ENCODE measurements at places on chromosomes 3 and 15. TPM values are rescaled to one million over a fixed set of nuclear protein-coding genes. Genes with fewer than 3 reads are reported as not detected.

- DNase-seq = no peak
Measured at GRCh38 chr15:98976500-98976899, 31.1 kb downstream of the PGPEP1L start.

- no peak for DNase-seq
Measured at GRCh38 chr3:18786650-18787323, 361.5 kb upstream of the KCNH8 start.

DNA sequence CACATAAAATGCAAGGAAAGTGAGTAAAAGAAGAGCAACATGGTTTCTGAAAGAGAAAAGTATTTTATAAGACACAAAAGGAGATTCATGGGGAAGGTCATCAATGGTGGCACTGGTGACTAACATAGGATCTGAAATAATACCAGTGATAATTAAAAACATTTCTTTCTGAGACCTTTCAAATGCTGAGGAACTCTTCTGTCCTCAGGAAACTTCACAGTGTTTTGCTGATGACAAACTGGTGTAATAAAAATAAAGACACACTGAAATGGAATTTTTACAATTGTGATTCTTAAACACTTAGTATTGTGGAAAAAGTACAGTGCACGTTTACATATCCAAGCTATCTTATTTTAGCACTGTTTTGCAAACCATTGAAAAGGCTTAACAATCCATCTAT is 80.4 kb upstream of the ZBTB20 start:
- no peak for DNase-seq

Gene ENTPD3
- not detected for total RNA-seq

DNA sequence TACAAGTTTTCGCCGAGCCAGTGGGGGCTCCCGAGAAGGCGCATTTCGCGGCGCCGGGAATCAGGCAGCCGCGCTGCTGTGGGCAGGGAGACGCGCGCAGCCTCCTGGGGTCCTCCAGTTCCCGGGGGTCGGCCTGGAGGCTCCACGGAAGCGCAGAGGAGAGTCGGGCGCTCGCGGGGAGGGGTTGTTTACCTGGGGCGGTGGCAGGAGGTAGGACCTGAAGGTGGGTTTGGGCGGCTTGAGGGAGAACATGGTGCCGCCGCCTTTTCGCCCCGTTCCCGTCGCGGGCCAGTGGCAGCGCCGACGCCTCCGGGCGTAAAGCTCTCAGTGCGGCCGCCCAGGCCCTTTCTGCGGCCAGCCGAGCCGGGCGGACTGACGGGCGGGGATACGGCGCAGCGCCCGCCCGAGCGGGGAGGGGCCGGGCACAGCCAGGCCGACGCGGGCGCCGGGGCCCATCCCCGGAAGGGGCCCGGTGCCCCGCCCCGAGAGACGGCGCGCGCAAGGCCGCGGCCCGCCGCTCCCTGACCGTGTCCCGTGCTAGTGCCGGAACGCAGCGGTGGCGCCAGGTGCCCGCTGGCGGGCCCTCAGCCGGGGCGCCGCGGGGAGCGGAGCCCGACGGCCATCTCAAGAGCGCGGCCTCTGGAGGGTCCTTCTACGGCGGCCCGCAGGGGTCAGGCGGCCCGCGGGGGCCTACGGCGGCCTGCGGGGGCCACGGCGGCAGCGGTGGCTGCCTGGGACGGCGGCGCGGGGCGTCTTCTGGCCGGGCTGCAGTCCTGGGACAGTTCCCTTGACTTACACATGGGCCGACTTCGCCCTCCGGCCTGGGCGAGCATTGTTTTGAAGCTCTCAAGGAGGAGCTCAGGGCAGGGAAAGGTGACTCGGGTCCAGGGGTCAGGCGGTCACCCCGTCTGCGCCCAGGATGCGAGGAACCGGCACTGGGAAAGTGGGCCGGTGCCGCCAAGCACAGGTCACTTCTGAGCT is at the start of gene MTMR10:
TSS of gene MTMR10 (minus strand) at position 374 of the 981 bp plus-strand sequence. CDS start at position 252, 122 bp downstream.
- DNase-seq = peak; percentile 82

GRCh38 chr15:48411971-48412591 is 80.9 kb downstream of the DUT start:
- no peak for DNase-seq
